ENCODE measurements at places on chromosomes 2 and 18.

- no peak for DNase-seq
These were observed 53.2 kb upstream of the ITM2C start for GRCh38 chr2:230811508-230811907.

GRCh38 chr18:79248495-79249060 is 147.2 kb upstream of the NFATC1 start:
- peak; percentile 25 for DNase-seq

GRCh38 chr2:232893834-232894233 is 23.8 kb downstream of the SNORC start:
- no peak for DNase-seq

DNA sequence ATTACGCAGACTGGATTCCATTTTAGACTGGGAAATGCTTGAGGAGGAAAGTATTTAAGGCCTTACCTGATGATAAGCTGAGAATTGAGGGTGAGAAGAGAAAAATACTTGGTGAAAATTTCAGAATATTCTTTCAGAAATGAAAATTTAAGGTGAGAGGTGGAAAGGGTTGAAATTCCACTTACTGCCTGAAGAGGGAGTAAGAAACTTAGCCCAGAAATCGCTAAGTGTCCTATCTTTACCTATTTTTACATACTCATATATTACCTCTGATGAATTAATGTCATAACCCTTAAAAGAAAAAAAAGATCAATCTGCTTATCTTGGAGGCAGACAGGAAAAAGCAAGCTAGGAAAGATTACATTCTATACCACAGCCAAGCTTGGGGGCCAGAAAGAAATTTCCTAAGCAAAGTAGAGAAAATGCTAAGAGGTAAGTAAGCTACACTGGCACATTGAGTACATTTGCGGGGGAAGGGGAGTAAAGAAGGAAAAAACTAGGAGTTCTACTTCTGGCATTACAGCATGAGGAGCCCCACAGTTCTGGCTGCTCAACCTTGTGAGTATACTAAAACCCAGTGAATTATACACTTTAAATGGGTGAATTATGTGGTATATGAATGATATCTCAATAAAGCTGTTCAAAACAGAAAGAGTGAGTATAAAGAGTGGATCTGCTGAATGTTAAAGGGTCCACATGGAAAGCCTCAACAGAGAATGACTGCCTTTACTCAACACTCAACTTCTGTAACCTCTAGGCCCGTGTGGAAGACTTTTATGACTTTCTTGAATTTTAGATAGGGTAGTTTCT is 33.8 kb downstream of the SMC6 start:
- DNase-seq, result peak; percentile 33

DNA sequence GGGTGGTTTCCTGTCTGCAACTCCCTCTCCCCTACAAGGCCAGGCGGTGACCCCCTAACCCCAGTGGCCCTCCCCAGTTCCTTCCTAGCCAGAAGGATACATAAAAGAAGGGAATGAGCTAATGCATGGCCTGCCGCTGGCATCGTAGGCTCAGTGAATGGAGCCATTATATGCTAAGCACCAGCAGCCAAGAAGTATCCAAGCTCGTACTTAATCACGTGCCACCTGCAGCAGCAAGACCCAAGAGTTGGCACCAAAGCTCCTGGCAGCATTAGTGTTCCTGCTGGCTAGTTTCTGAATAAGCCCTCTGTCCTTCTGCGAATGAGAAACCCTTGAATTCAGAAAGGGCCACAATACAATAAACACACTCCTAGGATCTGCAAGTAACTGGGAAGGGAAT is 4.3 kb downstream of the DBI start:
- DNase-seq, result no peak

DNA sequence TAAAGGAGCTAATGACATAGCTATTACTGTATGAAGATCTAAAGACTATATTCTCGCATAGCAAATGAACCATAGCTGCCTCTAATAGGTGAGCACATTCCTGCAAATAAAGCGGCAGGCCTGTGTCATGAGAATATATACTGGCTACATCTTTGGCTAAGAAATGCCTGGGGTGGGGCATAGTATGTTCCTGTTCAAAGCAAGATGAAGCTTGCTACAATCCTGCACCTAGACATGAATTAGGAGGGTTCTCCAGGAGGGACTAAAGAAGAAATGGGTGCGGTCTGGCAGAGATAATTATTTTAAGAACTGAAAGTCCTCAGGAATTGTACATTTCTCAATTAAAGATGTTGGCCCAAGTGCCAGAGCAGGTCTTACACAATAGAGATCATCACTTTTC is 46.8 kb upstream of the PLA2R1 start:
- no peak for DNase-seq

DNA sequence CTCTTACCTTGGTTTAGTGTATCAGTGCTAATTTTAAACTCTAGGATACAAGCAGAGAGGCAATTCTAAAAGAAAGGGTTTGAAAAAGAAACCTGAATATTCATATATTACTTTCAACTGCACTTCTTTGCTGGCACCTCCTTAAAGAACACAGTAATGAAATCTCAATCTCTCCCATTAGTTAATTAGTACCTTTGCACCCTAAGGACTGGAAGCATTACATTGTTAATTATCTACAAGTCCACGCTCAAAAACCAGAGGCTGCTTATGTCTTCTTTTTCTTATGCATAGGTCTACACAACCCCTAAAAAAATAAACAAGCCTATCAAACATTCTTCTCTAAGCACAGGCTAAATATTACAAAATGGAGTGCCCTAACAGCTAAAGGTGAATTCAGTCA is 20.2 kb downstream of the EPHA4 start:
- DNase-seq, result no peak

GRCh38 chr18:76448256-76449110 is 46.6 kb downstream of the ZNF516 start:
- DNase-seq, result no peak

- no peak for DNase-seq
These were observed 105.8 kb upstream of the CTAGE1 start for GRCh38 chr18:22523481-22523880.

GRCh38 chr2:233129351-233129978 is 69.3 kb downstream of the INPP5D start:
- no peak for DNase-seq

DNA sequence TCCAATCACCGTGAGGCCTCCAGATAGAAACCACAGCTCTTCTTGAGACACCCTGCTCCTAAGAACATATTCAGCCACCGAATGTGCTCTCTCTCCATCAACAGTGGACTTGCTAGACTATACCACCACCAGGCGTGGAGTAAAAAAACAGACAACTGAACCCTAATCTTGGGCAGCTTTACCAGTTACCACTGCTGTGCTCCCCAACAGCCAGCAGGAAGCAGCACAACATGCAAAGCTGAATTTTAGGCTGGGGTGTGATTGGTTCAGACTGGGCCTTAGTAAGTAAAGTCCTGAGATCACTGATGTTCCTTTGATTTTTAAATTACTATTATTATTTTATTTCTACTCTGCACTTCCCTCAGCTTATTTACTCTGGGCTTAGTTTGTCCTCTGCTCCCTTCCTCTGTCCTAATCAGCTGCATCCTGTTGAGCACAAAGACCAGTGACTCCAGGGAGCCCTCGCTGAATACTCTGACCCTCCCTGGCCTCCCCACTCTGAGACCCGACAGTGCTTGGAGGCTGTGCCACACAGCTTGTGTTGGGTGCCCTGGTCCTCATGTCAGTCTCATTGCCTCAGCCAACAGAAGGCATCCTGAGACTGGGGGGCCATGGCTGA is 21.9 kb downstream of the MRPL35 start:
- DNase-seq, result peak; percentile 52

DNA sequence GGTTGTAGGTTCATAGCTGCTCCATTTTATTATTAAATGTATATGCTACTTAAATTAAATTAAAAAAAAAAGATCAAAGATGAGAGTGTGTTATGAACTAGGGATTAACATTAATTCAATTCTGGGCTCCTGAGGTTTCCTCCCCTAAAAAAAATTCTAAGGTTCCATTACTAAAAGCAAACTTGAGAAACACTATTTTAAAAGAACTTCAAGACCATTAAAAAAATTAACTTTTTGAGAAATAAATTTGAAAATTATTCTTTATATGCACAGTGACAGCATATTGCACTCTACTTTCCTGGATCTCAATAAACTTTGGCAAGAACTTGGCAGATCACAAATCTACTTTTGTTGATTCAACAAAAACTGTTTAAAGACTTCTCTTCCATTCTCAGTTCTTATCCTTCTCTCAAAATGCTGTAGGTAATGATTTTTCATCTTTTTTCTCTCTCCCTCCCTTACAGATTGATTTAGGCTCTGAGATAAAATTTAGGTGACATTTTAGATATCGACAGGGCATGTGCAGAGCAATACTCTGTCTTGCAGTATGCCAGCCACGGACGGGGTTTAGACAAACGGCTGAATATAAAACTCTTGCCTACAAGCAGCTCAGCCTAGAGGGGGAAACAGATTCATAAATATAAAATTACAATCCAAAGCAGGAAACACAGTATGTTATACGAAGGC is 592 bp upstream of the MARS2 start:
- DNase-seq, result no peak

DNA sequence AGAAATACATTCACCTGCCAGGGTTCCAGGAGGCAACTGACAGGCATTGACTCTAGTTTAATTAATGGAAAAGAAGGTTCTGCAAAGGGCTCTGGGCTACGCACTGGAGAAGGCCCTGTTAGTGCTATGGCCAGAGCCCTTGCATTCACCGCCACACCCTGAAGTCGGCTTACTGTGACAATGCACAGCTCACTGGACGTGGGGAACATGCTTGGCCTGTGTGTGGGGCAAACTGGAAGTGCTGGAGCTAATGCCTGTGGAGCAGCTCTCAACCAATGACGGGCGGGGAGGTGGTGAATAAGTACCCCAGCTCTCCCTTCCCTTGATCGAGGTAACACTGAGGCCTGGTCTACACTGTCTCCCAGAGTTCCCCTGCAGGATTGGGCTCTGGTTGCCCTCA is 209.8 kb downstream of the HAUS1 start:
- no peak for DNase-seq

DNA sequence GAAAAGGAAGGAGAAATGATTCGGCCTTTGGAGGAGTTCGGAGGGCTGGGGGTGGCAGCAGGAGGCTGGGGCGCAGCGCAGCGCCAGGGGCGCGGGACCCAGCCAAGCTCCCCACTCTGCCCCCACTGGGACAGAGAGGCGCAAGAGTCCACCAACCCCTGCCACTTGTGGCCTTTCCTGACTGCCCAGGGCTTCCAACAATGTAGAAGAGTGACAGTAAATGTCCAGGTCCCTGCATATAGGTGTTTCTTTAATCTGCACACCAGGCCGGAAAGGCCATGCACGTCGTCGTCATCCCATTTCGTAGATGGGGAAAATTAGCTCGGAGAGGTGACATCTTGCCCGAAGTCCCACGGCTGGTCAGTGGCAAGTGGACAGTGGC is 96.6 kb downstream of the INHBB start:
- DNase-seq, result no peak

GRCh38 chr2:74515271-74515980 is 1.2 kb downstream of the TLX2 start:
- DNase-seq, result no peak

DNA sequence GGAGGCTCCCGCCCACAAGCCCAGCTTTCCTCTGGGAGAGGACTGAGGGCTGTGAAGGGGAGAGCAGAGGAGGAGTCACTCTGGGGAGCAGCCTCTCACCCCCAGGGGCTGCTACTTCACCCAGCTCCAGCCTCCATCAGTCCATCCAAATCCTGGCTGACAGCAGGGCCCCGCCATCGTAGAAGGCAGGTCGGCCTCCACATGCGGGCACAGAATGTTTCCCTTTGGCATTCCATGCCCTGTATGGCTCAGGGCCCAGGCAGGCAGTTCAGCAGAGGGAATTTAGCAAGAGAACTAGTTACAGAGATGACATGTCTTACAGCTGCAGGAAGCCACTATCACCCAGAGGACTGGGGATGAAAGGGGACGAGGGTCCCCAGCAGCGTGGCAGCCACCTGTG is 6.4 kb upstream of the ODC1 start:
- DNase-seq, result no peak

GRCh38 chr18:6406910-6407470 is 7.7 kb downstream of the L3MBTL4 start:
- DNase-seq, result no peak

- DNase-seq, result no peak
These were observed 8.3 kb downstream of the KCNE4 start for GRCh38 chr2:223060201-223060825.

- no peak for DNase-seq
These were observed 54.3 kb upstream of the COL3A1 start for GRCh38 chr2:188919824-188920223.

DNA sequence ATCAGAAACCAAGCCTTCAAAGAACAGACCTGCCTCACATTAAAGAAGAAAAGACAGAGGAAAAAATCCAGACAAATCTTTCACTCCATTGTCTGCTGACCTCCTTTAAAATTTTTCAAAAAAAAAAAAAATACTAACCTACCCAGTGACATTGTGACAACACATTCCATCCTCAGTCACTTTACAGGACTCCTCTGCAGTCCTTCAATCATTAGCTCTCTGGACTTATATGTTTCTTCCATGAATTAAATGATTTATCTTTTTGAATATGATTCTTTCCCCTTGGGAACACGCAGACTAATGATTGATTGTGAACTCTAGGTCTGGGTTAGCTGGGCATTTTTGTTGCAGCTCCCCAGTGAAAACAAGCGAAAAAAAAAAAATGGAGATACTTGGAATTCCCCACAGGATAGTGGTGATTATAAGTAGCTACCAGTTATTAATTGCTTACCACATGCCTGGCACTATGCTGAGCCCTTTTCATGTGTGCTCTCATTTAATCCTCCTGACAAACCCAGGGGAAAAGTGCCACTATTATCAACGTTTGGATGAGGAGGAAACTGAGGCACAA is 261.3 kb upstream of the NCKAP5 start:
- no peak for DNase-seq

DNA sequence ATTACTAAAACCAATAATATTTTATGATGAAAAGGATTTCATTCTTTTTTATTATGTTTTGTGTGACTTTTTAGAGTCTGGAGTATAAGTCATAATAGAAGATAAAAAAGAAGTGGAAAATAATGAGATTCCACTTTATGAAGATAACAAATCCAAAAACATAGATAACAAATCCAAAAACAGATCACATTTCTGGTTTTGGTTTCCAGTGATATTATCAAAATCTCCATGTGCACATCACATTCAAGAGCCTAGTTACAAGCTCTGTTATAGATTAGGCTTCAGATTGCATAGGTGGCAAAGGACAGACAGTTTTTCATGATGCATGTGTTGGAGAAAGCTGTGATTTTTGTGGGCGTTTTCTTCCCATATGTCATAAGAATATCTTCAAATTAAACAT is 648.2 kb downstream of the STK39 start:
- no peak for DNase-seq

DNA sequence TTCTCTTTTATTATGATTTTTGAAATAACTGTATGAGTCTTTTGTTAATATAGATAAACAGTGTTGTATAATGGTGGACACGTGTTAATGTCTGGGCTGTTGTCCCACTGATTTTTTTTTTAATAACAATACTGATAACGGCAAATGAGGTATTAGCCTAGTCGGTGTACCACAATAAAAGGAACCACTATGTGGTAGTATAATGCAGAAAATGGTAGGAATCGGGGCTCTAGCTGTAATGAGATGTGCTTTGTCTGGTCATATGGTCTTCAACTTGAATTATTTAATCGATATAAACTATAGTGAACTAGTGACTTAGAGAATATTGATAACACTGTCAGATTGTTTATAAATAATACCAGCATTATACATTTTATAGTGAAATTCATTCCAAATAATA is 517.9 kb upstream of the SPHKAP start:
- peak; percentile 45 for DNase-seq
